ENCODE measurements at places on chromosomes 5 and 9.

- DNase-seq = no peak
These were observed 202.5 kb upstream of the GRAMD2B start for GRCh38 chr5:126220725-126221124.

DNA sequence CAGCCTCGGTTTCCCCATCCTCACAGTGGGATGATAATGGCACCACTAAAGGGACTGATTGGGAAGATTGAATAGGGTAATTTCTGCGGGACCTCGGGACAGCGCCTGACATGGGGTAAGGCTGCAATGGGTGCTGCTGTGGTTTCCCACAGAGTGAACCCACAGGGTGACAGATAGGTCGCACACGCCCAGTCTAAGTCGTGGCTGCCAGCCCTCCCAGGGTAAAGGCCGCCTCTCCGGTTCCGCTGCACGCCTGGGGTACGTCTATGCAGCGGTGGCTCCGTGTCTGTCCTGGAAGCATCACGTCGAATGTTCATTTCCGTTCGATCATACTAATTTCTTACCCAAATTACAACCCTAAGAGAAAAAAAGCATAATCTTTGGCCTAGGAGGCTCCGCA, 631 bp downstream of the CFAP77 start:
- no peak for DNase-seq

DNA sequence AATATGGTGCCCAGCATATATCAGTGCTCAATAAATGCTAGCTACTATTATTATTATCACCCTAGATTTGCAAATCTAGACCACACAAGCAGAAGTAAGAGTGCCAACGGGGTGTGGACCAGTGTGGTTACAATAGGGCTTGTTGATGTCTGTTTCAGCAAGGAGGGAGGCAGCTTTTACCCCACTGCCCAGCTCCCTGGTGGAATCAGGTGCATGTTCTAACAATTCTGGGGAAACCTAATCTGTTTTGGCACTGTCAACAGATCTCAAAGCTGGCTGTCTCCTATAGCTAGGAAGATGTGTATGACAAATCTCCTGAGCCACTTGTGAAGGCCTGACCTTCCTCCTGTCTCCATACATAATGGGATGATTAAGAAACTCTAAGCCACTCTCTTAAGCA, 5.7 kb downstream of the TGFBI start:
- no peak for DNase-seq

- DNase-seq = no peak
These were observed 320.3 kb downstream of the ACTL7B start for GRCh38 chr9:108535526-108535925.

GRCh38 chr5:54520438-54520846, 2.9 kb downstream of the SNX18 start:
- peak; percentile 18 for DNase-seq

- DNase-seq = no peak
These were observed 209.5 kb downstream of the SLIT3 start for GRCh38 chr5:169091396-169091980.

DNA sequence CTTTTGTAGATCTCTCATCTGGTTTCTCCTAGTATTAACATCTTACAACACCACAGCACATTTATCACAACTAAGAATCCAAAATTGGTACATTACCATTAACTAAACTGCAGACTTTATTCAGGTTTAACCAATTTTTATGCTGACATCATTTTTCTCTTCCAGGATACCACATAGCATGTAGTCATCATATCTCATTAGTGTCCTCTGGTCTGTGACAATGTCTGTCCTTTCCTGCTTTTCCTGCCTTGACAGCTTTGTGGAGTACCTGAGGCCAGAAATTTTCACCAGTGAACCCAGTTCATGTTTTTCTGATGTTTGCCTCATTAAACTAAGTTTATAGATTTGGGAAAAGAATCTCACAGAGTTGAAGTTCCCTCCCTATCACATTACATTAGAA, 294.7 kb upstream of the TNC start:
- no peak for DNase-seq

Data from hippocampal formation (tissue), 2 donors.